Stimulated activated CD4-positive, alpha-beta T cell treated with anti-CD3 and anti-CD28 coated beads, Interleukin-2, amount 100 ng/mL, for 24 hours (primary cell): ENCODE measurements at places on chromosomes 3 and 15.

GRCh38 chr3:4992118-4992517 is 12.9 kb downstream of the BHLHE40 start:
- no peak for DNase-seq

DNA sequence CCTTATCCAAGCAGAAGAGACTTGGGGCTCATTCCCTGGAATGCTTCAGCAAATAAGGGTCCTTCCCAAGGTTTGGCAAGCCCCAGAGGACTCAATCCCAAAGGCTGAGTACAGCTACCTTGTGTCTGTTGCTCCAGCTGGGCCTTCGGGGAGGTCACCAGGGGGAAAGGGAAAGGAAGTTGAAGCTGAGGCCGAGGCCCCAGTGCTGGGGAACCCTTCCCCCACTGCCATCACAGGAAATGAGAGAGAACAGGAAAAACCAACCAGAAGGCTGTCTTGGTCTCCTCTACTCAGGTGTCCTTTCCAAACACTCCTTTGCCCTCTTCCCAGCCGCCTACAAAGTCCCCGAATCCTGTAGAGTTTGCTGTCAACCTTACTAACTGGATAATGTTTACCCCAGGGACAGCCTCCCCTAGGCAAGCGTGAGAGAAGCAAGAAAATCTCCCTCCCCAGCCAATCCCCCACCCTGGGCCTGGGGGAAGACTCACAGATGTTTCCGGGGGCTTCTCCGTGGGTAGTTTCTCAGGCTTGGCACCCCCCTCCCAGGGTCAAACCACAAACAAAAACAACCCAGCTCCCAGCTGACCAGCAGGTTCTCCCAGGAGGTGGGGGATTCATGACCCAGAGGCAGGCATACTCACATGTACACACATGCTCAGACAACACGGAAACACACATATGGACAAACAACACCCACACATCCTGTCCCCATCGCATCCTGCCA is 5.5 kb downstream of the CSRNP1 start:
- peak; percentile 35 for DNase-seq

DNA sequence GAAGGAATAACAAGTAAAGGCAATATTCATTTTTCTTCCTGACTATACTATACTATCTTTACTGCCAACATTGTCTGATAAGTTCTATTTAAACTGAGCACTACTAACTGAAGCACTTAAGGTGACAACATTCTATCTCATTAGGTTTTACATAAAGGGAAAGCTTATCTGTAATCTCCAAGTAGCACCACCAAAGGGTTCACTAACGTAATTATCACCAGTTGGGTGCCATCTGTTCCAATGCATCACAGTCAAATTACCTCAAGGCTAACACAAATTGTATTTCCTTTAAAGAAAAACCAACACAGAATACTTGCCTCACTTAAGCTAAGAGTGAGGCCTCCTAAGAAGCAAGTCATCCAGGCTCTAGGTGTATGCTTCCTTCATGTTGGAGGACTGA is 453.8 kb downstream of the RAP2B start:
- no peak for DNase-seq

DNA sequence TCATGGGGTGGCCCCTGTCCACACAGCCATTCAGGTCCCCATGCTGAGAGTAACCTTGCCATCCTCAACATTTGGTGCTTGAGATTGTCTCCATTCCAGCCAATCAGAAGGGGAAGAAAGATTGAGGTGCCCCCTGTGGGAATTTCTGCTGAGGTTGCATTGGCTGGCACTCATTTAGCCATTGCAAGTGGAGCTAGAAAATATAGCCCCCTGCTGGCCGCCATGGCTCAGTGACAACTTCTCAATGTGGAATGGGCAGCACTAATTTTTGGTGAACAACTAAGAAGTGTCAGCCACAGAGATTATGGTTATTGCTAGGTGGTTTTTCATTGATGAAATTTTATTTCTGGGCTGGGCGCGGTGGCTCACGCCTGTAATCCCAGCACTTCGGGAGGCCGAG is 22.0 kb downstream of the COL6A6 start:
- peak; percentile 50 for DNase-seq

- DNase-seq: no peak
Observed at GRCh38 chr3:66154444-66154861, 66.3 kb upstream of the SLC25A26 start.

GRCh38 chr3:197682713-197683112 is 54.0 kb downstream of the RUBCN start:
- no peak for DNase-seq

DNA sequence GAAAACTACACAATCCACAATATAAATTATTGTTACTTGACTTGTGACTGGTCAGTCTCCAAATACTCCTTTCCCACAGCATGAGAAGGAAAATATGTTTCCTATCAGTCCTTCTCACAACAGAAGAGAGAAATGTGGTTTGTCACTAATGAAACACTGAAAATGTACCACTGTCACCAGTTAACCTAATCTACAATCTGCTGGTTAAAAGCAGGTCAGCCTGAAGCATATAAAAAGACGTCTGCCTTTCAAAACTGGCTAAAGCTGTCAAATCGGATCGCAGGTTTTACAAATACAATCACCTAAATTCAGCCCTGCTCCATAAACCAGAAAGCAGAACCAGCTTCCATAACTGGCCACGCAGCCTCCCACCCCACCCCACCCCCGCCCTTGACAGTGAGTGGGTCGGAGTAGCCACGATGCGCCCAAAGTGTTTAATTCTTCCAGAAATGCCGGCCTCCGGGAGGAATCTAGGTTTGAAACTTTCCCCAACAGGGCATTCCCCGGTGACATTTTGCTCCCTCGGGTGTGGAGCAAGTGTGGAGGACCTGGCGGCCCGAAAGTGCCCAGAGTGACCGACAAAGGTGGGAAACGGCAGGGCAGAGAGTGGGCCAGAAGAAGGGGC is 682 bp downstream of the ETFA start:
- no peak for DNase-seq

GRCh38 chr15:53233801-53234200 is 443.7 kb upstream of the ONECUT1 start:
- no peak for DNase-seq

DNA sequence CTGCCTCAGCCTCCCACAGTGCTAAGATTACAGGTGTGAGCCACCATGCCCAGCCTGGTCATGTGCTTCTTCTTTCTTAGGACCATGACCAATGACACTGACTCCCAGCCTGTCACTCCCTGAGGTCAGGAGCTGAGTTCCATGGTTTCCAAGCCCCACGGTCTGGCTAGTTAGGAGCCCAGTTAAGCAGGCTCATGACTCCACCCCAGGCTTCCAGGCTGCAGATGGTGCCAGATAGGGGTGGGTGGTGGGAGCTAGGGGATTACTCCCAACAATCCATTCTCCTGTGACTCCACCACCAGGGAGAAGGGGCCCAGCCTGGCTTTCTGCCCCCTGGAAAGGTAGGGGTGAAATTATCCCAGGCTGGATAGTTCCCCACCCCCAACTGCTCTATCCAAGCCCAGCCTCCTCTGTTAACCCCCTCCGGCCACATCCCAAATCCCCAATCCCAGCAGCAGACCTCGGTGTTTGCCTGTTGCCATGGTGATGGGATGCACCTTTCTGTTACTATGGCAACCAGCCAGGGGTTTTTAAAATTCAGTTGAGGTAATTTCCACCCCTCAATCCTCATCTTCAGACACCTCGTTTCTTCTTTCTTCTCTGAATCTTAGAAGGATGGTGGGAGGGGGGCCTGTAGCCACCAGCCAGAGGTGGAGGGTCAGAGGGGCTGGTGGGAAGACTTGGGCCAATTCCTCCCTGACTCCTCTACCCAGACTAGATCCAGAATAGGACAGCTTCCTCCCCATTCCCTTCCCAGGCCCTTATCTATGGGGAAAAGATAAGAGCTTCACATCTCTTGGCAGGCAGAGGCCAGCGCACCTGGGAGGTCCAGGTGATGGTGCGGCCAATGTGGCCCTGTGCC is 22.5 kb upstream of the SEMA3F start:
- DNase-seq: no peak

GRCh38 chr15:72338617-72339321 is 18.8 kb upstream of the CELF6 start:
- DNase-seq: no peak

DNA sequence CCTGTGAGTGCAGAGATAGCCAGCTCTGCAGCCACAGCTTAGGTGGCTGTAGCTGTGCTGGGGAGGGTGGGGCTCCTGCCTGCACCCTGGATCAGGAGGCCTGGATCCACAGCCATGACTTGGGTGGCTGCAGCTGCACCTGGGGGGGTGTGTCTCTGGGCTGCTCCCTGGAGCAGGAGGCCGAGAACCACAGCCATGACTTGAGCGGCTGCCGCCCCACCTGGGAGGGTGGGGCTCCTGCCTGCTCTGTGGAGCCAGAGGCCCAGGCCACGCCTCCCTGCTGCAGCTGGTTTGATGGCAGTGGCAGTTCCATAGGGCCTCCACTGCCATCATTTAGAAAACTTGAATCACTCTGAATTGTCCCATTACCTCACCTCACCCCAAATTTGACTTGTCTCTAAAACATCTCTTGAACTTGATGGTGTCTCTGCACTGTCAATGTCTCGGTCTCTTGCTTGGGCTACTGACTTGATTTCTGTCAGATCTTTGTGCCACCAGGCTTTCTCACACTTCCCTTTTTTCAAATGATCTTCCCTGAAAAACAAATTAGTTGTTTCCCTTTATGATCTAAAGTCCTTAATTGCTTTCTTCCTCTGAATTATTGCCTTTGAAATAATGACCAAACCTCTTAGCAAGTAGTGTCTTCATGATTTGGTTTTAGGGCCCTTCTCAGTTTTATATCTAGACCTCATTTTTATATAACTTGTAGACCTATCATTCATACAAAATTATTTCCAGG is 313.2 kb upstream of the MME start:
- no peak for DNase-seq

- DNase-seq: no peak
Observed at GRCh38 chr3:160778480-160778879, 22.4 kb downstream of the PPM1L start.

GRCh38 chr3:197501879-197502620 is 53.7 kb downstream of the BDH1 start:
- DNase-seq: peak; percentile 65

GRCh38 chr15:78093242-78094020 is 1.1 kb downstream of the SH2D7 start:
- no peak for DNase-seq

GRCh38 chr3:142180761-142181362 is 31.5 kb upstream of the TFDP2 start:
- peak; percentile 16 for DNase-seq
